ENCODE measurements at places on chromosomes 5 and 9.

GRCh38 chr5:134003817-134004625 is 754 bp downstream of the VDAC1 start:
- no peak for DNase-seq

DNA sequence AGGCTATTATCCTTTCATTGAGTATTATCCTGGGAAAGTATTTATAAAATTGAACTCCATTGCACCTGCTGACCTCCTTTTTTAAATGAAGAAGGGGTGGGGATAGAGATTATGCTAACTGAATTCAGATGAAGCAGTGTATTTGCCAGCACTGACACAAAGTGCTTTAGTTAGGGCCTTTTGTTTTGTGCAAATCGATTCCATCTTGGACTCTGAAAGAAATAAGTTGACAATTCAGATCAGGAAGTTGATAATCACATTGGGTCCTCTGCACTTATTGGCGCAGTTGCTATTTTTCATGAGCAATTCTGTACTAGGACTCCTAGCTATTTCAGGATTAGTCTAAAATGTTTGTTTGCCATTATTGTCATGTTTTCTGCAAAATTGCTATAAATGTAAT is 101.6 kb upstream of the FSD1L start:
- DNase-seq: peak; percentile 27

DNA sequence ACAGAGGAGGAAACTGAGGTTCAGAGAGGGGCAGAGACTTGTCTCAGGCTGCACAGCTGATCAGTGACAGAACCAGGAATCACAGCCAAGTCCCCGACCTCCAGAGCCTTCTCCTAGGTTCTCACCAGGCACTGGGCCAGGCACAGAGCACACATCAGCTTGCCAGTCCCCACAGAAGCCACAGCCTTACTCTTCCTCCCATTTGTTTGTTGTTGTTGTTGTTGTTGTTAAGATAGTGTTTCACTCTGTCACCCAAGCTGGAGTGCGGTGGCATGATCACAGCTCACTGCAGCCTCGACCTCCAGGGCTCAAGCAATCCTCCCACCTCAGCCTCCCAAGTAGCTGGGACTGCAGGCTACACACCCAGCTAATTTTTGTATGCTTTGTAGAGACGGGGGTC is 41.4 kb downstream of the NAIF1 start:
- DNase-seq: no peak

- no peak for DNase-seq
These were observed 1955.5 kb downstream of the MAT2B start for GRCh38 chr5:165460911-165461310.

DNA sequence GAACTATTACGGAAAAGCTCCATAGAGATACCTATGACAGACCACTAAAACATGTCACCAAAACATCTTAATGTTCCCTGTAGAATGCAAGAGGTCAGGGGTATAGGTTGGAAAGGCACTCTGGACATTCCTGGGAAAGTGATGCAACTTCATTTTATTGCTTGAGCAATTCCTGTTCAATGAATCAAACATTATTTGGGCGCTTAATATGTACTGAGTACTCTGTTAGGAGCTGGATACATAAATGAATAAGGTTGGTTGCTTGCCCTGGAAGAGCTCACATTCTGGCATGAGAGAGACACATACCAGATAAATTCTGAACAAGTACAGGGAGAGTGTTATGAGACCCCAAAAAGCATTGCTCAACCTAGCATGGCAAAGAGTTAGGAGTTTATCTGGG is 408.9 kb upstream of the DMAC1 start:
- DNase-seq: no peak

- no peak for DNase-seq
These were observed 35.9 kb downstream of the KIF2A start for GRCh38 chr5:62341783-62342475.

DNA sequence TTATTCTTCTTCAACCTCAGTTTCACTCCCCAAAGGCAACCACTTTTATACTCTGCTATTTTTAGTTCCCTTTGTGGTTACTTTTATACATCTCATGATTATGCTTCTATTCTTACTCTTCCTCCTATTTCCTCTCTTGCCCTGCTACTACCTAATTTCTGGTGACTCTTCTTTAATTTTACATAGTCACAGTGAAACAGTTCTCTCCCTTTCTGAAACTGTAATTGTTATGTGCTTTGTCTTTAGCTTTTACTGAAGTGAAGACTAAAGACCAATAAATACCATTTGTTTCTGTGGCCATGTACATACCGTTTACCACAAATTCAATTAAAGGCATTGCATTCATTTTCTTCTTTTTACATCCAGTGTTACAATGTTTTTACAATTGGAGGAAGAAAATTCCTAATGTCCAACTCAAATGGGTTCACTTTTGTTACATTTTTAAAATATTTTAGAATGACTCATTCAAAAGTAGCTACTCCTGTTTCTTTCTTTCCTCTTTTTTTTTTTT is 410.6 kb downstream of the PSAT1 start:
- DNase-seq: no peak

GRCh38 chr9:2260417-2261306 is 245.5 kb downstream of the SMARCA2 start:
- DNase-seq: no peak

- peak; percentile 73 for DNase-seq
These were observed 386.1 kb upstream of the KIF2A start for GRCh38 chr5:61919920-61920319.

- DNase-seq: no peak
These were observed 352.7 kb upstream of the GRAMD2B start for GRCh38 chr5:126070481-126070880.

DNA sequence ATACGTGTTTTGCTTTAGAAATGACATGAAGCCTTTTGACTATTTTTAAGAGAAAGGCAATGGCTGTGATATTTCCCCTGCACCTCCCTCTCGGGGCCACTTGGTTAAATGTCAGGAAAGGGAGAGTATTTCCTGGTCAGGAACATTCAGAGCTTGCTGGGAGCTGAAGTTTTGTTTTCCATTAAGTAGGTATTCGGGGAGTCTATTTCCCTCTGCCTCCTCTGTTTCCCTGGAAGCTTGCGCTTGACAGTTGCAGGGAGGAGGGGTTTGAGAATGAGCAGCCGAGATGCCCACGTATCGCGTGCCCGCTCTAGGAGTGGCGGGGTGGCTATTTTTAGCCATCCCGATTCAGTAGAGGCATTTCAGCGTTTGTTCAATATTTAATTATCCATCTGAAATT is 6.7 kb downstream of the DAB2IP start:
- no peak for DNase-seq

GRCh38 chr5:138658676-138659075 is 83.5 kb upstream of the HSPA9 start:
- no peak for DNase-seq

DNA sequence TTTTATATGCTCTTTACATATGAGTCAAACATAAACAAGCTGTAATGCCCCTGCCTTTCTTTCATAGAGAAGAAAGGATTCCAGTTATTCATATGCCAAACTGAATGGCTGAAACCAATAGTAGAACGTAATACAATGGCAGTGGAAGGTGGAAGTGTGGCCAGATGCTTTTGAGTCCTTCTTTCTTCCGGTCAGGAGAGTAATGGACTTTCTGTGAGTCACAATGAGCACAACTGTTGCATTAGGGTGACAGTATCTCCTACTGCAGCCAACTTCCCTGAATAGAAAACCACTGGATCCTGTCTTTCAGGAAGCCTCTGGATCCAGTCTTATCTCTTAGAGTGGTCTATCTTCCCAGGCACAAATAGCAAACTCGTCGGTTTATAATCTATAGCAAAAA is 855.2 kb downstream of the MAT2B start:
- no peak for DNase-seq

DNA sequence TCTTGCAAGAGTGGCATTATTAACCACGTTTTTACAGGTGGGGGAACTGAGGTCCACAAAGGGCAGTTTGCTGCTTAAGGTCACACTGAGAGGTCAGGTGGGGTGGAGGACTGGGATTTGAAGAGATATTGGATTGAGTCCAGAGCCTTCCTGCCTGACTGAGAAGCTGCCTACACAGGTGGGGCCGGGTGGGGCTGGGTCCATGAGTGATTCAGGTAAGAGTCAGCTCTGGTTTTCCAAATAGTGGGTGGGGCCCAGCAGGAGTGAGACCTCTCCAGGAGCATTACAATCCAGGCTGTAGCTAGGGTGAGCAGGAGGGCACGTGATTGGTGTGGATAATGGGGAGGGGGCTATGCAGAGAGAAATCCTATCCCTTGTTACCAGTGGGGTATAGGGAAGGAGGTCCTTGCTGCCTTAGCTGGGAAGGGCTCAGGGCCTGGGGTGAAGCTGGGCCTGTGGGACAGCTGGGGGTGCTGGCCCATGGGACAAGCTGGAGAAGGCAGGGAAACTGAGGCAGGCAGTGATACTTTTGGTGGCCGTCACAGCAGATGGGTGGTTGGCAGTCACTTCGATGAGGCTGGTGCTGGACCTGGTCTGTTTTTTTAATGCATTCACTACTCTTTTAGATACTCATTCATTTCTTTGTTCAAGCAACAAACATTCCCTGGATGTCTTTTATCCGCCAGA is 2.9 kb upstream of the PTGS1 start:
- DNase-seq: no peak

DNA sequence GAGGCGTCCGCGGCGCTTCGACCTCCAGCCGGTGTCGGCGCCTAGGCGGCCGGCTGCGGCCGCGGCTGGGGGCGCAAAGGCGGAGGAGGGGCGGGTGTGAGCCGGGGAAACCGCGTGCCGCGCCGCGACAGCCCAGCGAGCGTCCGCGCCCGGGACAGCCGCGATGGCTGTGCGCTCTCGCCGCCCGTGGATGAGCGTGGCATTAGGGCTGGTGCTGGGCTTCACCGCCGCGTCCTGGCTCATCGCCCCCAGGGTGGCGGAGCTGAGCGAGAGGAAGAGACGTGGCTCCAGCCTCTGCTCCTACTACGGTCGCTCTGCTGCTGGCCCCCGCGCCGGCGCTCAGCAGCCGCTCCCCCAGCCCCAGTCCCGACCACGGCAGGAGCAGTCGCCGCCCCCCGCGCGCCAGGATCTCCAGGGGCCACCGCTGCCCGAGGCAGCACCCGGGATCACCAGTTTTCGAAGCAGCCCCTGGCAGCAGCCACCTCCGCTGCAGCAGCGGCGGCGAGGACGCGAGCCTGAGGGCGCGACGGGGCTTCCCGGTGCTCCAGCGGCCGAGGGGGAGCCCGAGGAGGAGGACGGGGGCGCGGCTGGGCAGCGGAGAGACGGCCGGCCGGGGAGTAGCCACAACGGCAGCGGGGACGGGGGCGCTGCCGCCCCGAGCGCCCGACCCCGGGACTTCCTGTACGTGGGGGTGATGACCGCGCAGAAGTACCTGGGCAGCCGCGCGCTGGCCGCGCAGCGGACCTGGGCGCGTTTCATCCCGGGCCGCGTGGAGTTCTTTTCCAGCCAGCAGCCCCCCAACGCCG is 605 bp downstream of the CHSY3 start:
- DNase-seq: no peak

- no peak for DNase-seq
These were observed 416.4 kb downstream of the EFNA5 start for GRCh38 chr5:107254214-107254901.

GRCh38 chr9:88997646-88998045 is 6.4 kb downstream of the S1PR3 start:
- DNase-seq: no peak

GRCh38 chr5:126809916-126810315 is 33.0 kb downstream of the LMNB1 start:
- no peak for DNase-seq

- DNase-seq: no peak
These were observed 5.9 kb downstream of the TRPM3 start for GRCh38 chr9:71115448-71115975.

- no peak for DNase-seq
These were observed 750.0 kb upstream of the ZNF608 start for GRCh38 chr5:125496393-125496792.

DNA sequence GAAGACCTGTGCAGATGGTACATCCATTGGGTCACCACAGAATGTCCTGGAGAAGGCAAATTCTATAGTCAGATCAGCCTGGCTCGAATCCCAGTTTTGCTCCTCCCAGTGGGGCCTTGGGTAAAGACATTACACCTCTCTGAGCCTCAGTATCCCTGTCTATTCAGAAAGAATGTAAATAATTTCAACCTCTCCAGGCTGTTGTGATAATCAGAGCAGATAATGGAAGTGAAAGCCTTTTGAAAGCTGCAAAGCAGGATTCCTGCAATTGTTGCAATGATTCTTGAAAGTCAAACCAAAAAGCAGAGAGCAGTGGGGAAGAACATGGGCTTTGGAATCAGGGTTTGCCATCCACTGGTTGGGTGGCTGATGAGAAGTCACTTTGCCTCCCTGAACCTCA is 63.2 kb downstream of the LHX2 start:
- no peak for DNase-seq

DNA sequence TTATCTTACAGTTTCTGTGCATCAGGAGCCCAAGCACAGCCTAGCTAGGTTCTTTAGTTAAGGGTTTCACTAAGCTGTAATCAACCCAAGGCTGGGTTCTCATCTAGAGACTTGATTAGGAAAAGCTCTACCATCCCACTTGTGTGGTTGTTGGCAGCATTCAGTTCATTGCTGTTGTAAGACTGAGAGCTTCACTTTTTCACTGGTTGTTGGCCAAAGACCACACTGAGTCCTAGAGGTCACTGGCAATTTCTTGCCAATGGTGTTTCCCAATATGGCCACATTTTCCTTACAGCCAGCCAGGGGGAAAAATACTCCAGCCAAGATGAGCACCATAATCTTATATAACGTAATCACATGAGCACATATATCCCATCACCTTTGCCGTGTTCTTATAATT is 74.3 kb downstream of the SMIM15 start:
- DNase-seq: no peak

- DNase-seq: no peak
These were observed 12.7 kb downstream of the STK10 start for GRCh38 chr5:172175263-172175719.

GRCh38 chr5:59830536-59831200 is 62.9 kb downstream of the PDE4D start:
- no peak for DNase-seq

- DNase-seq: no peak
These were observed 105.0 kb downstream of the GALNT10 start for GRCh38 chr5:154295551-154295950.

DNA sequence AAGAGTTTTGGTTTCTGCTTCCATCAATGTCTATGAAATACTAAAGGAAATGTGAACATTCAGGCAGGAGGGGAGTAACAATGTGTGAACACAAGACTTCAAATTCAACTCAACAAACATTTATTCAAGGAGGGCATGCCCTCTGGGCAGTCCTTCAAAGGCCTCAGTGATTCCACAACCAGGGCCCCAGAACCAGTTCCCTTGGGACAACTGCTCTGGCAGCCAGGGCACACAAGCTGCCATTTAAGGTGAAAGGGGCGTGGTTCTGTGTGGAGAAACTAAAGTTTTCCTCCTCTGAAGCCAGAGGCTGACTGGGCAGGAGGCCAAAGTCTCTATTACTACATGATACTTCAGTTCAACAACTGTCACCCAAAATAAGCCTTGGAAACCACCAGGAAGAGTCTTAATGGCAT is 3.2 kb downstream of the RBM18 start:
- DNase-seq: peak; percentile 10

DNA sequence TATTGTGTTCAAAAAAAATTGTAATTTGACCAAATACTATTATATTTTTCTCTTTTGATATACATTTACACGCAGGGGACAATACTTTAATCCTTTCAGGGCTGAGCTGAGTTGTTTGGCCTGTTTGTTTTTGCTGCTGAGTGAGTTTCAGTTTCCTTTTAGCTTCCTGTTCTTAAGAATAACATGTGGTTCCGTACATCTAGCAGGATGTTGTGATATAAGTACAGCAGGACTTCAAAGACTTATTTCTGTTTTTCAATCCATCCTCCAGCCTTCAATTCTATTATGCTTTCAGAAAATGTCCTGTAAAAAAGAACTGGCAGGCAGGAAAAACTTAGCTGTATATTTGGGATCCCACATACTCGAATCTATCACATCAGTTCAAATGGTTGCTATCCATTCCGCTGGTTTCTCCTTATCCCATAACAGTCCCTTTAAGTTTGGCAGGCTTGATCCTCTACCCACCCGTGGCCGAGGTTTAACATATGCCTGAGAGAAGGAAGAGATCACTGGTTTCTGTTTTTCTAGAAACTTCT is 1037.3 kb upstream of the ACO1 start:
- DNase-seq: no peak

Measured in NCI-H524 treated with DMSO at 0.1 percent for 48 hours (cell line).